ENCODE measurements at places on chromosomes 1 and 21.

DNA sequence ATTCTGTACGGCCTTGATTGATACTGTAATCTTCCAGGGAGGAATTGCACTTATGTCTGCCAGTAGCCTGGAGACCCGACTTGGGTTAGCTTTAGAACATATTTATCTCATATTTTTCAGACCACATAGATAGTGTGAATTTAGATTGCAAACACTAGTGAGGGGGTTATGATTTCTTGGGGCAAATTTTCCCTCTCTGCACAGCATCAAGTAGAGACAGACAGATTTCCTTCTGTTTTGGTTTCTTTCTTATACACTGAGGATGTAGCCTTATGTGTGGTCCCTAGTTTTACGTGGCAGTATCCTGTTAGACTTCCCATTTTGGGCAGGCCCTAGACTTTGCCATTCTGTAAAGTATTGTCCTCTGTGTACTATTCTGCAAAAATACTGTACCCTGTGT is 29.0 kb downstream of the SOAT1 start:
- no peak for DNase-seq

DNA sequence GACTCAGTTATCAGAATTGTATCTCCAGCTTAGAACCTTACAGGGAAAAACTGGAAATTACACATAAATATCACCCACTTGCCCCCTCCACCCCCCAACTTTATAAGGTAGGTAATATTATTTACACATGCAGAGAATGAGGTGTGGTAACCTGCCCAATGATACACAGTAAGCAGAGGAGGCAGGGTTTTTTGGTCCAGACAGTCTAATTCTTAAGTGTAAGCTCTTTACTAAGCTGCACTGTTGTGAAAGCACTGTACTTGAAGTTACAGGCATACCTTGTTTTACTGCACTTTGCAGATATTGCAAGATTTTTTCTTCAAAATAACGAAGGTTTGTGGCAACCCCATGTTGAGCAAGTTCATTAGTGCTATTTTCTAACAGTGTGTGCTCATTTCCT is 24.8 kb upstream of the MYOCOS start:
- DNase-seq: peak; percentile 23

DNA sequence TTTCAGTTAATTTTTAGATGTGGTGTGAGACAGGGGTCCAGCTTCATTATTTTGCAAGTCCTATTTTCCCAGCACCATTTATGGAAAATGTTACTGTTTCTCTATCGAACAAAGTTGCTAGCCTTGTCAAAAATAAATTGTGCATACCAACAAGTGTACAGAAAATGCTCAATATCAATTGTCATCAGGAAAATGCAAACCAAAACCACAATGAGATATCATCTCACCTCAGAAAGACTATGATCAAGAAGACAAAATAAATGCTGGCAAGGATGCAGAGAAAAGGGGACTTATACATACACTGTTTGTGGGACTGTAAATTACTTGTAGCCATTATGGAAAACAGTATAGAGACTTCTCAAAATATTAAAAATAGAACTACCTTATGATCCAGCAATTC is 54.8 kb downstream of the VCAM1 start:
- no peak for DNase-seq

DNA sequence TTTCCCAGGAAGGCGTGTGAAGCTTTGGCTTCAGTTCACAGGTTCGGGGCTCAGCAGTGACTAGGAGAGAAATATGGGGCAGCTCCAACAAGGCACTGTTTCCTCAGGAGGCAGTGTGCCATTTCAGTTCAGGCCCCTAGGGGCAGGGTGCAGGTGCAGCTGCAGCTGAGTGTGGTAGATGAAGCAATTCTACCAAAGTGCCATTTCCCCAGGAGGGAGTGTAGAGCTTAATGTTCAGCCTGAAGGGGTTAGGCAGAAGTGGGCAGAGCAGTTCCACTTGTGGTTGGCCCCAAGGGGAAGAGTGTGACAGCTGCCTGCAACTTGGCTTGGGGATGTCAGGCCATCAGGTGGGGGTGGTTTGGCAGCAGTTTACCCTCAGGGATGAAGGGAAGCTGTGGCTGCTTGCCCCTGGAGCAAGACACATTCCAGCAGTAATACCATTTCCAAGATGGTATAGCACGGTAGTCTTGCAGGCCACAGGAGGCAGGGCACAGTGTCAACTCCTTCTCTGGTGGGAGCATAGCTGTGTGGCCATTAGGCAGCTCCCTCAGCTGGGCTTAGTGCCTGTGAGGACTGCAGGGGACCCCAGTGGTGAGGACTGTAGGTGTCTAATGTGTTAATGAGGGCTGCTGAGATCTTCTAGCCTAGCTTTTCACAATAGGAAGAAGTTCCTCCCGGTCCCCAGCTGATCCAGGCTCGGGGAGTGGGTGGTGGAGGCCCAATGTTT is 34.7 kb downstream of the RGSL1 start:
- DNase-seq: no peak

GRCh38 chr1:158067662-158068061 is 74.2 kb downstream of the KIRREL1 start:
- DNase-seq: peak; percentile 77

GRCh38 chr1:119768778-119769177 is at the start of gene HMGCS2:
TSS of gene HMGCS2 (minus strand) at chr1:119768905. CDS start at chr1:119768844, 61 bp downstream.
- DNase-seq: no peak

DNA sequence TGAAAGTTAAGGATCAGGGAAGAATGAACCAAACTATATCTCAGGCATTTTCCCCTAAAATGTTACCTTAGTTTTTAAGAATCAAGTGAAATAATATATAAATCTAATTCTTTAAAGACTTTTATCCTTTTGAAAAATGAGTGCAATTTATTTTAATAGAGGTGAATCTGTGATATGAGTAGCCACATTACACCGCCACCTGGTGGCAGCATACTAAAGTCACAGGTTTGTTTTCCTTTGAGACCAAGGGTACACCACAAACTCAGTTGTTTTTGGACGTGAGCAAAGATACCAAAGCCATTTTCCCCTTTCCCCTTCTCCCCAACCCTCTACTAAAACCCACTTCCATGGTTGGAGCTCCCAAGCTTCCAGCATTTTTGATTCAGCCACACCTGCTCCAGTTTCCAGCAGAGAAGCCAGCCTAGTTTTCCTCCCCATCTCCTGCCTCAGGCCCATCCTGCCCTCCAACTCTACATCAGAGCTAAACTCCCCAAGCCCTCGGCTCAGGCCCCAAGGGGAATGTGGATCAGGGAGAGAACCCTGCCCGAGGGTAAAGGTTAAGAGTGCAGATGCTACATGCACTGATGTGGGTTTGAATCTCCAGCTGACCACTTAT is 22.9 kb upstream of the LDLRAP1 start:
- peak; percentile 58 for DNase-seq

All from AG10803 (cell line).